ENCODE measurements at places on chromosomes 6 and 20.

DNA sequence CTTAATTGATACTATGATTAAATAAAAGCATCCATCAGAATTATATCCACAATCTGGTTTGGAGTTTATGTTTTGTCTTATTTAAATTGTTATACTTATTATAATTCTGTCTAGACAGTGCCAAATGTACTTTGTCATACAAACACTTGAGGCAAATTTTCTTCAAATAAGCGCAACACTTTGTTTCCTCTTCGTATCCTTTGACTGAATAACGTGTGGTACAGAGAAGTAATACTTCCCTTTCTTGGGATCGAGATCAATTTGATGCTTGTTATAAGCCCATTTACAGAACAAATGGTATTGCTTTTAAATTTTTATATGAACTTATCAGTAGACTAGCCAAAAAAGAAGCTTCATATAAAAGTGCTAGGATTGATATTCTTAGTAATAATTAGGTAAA lies 111.0 kb downstream of the ATG5 start:
- no peak for DNase-seq

DNA sequence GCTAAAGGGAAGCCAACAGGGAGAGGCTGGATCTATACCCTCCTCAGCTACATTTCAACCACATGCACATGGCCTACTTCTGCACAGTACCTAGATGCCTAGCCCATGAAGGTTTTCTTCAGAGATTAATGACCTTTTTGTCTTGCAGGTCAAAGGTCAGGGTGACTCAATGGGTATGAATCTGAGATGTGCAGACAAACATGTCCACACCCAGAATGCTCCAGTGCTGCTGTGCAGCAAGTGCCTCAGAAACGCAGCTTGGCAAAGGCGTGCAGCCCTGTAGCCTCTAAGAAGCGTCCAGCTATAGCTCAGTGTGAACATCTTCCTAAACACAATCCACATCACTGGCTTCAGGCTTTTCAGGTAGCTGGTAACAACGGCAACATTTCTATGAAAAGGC lies 24.4 kb downstream of the MAP1LC3A start:
- DNase-seq, result no peak

DNA sequence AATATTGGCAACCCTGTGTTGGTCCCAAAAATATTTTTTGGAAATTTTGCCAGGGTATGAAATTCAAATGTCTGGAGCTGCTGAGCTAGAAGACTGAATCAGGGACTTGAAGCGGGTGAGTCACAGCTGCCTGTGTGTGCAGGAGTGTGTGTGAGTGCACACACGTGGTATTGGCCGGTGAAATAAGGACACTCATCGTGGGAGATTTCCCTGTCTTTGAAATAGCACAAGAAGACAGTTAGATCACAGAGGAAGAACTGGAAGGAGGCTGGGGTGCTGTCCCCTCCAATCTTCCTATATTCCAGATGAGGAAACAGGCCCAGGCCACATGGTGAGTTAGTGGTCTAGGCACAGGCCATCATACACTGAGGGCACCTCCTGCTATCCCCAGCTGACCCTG lies 123.8 kb upstream of the MLN start:
- DNase-seq, result peak; percentile 7

- no peak for DNase-seq
These were observed 33.9 kb upstream of the FBXO30 start for GRCh38 chr6:145848541-145848940.

DNA sequence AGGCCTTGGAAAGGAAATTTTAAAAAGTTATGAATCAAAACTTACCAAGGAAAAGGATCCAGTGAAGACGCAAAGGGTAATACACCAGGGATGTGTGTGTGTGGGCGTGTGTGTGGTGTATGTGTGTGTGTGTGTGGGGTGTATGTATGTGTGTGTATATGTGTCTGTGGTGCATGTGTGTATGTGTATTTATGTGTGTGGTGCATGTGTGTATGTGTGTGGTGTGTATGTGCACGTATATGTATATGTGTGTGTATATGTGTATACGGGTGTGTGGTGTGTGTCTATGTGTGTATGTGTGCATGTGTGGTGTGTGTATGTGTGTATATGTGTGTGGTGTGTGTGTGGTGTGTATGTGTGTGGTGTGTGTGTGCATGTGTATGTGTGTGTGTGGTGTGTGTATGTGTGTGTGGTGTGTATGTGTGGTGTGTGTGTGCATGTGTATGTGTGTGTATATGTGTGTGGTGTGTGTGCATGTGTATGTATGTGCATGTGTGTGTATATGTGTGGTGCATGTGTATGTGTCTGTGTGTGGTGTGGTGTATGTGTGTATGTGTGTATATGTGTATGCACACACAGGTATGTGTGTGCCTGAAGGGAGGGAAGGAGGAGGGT lies 176.1 kb upstream of the SUPT3H start:
- no peak for DNase-seq

- no peak for DNase-seq
These were observed 4.6 kb downstream of the NELFCD start for GRCh38 chr20:58985656-58986055.

- no peak for DNase-seq
These were observed 103.5 kb downstream of the LAMP5 start for GRCh38 chr20:9617940-9618339.

- DNase-seq, result peak; percentile 75
These were observed 92.5 kb upstream of the NXT1 start for GRCh38 chr20:23257848-23258746.

GRCh38 chr6:143806282-143807102 lies 36.6 kb upstream of the LTV1 start:
- no peak for DNase-seq

- no peak for DNase-seq
These were observed 77.1 kb downstream of the STMND1 start for GRCh38 chr6:17178754-17179529.

GRCh38 chr6:33018904-33019303 lies 9.5 kb upstream of the HLA-DOA start:
- DNase-seq, result no peak

DNA sequence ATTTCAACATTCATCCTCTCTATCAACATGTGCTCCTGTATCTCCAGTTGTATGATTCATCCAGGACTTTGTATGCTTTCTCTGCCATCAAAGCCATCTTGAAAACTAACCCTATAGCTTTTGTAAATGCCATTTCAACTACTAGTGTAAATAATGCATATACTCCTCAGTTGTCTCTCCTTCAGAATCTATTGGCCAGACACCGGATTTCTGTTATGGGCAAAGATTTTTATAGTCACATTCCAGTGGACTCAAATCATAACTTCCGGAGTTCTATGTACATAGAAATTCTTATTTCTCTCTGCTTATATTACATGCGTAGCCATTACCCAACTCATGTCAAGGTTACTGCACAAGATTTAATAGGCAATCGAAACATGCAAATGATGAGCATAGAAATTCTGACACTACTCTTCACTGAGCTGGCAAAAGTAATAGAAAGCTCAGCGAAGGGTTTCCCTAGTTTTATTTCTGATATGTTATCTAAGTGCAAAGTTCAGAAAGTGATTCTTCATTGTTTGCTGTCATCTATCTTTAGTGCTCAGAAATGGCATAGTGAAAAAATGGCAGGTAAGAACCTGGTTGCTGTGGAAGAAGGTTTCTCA lies 54.8 kb downstream of the PGM3 start:
- no peak for DNase-seq

DNA sequence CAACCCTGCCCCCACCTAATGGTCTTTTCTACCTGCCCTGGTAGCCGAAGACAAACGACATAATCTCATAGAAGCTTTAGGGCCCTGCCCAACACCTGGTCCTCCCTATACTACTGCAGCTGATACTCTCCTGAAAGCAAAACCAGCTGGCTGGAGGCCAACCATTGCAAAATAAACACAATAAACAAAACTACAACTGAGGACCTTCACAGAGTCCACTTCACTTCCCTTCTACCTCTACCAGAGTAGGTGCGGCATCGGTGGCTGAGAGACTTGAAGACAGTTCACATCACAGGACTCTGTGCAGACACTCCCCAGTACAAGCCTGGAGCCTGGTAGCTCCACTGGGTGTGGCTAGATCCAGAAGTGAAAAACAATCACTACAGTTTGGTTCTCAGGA lies 476.2 kb downstream of the MMUT start:
- no peak for DNase-seq

DNA sequence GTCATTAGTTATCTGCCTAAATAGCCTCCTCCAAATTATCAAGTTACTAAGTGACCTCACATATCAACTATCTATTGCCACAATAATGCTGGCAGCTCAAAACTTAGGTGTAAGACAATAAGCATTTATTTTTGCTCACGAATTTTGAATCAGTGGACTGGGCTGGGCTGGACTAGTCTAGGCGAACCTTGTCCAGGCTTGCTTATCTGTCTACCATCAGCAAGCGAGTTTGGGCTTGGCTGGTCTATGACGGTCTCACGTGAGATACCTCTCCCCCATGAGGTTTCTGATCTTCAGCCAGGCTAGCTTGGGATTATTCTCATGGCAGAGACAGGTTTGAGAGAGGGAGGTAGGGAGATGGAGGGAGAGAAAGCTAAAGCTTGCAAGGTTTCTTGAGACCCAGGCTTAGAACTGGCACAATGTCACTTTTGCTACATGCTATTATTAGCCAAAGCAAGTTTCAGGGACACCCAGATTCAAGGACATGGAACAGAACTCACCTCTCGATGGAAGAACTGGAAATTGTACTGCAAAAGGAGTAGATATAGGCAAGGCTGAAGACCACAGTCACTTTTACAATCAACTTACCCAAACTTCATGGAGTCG lies 80.9 kb downstream of the WASF1 start:
- no peak for DNase-seq

DNA sequence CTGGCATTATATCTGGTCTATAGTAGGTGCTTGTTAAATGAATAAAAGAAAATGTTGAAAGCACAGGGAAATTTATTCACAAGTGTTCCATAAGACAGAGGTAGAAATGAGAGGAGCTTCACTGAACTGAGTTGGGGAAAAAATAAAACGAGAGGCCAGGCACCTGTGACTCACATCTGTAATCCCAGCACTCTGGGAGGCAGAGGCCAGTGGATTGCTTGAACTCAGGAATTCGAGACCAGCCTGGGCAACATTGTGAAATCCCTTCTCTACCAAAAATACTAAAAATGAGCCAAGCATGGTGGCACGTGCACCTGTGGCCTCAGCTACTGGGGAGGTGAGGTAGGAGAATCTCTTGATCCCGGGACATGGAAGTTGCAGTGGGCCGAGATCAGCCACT lies 28.1 kb upstream of the IBTK start:
- no peak for DNase-seq

GRCh38 chr6:157471895-157472686 lies 91.1 kb downstream of the ZDHHC14 start:
- no peak for DNase-seq

DNA sequence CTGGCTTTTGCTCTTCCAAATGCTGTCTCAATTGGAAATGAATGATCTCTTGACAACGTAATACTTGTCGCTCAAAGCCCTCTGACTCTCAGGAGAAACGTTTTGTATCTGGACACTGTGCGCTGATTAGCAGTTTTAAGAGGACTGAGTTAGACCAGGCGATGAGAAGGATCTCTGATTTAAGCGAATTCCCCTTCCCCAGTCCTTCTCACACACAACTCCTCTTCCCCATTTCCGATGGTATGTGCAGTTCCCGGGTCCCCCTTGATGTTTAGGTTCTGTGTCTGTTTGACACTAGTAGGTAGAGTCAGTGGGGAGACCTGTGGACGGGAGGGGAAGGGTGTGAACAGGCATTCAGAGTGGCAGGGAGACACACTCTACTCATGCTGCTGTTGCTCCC lies 2.5 kb downstream of the ZDHHC14 start:
- DNase-seq, result no peak

DNA sequence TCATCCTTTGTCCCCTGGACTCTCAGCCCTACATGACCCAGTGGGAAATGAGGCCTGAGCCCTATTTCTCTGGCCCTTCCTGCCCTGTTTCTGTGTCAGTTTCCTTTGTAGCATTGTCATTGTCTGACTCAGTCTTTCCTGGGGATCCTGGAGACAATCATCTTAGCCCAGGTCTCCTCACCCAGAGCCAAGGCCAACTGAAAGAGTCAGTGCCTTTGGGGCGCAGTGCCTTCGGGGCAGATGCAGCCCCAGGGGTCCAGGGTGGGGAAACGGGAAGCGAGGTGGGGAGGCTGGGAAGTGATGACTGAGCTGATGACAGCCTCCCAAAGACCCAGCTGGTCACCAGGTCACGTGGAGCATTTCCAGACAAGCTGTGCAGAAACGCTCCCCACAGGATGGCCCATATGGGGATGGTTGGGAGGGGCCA lies 93.3 kb upstream of the SULF2 start:
- no peak for DNase-seq

DNA sequence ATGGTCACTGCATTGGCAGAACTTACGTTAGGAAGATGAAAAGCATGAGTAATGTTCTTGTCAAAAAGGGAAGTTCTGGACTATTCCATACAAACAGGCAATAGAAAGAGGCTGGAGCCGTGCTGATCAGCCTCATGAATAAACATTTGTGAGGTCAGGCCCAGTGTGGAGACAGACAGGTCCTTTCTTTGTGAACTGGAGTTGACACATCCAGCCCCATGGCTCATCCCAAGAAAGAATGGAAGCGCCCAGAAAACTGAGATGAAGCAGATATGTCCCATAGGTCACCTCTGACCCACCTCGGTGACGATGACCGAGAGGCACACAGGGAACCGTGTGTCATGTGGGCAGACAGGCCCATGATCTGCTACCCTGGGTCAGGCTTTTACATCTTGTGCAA lies 276.0 kb upstream of the SGK1 start:
- DNase-seq, result no peak

DNA sequence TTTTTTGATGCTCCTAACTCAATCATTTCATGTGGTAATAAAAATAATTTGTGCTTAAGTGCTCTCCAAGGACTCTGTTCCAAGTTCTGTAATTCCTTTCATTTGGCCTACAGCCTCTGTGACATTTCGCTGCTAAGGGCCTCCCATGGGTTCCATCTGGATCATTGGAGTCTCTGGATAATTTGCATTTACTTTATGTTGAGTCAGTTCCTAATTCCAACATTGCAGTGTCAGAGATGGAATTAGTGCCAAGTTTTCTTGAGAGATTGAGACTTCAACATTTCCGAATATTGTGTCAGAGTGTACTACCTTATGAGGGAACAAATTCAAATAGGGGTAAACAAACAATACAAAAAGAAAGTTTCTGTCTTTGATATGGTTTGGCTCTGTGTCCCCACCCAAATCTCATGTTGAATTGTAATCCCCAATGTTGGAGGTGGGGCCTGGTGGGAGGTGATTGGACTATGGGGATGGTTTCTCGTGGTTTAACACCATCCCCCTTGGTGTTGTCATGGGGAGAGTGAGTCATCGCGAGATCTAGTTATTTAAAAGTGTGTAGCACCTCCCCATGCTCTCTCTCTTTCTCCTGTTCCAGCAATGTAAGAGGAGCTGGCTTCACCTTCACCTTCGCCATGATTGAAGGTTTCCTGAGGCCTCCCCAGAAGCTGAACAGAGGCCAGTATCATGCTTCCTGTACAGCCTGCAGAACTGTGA lies 244.1 kb upstream of the TBX18 start:
- DNase-seq, result peak; percentile 75

Data from fibroblast of skin of left quadriceps (primary cell).